GM23338 (cell line): ENCODE measurements at places on chromosomes 5 and 9.

GRCh38 chr9:69993110-69993509 lies 50.5 kb upstream of the MAMDC2 start:
- no peak for DNase-seq

- no peak for DNase-seq
These were observed 107.3 kb upstream of the ALDH1B1 start for GRCh38 chr9:38285236-38285635.

DNA sequence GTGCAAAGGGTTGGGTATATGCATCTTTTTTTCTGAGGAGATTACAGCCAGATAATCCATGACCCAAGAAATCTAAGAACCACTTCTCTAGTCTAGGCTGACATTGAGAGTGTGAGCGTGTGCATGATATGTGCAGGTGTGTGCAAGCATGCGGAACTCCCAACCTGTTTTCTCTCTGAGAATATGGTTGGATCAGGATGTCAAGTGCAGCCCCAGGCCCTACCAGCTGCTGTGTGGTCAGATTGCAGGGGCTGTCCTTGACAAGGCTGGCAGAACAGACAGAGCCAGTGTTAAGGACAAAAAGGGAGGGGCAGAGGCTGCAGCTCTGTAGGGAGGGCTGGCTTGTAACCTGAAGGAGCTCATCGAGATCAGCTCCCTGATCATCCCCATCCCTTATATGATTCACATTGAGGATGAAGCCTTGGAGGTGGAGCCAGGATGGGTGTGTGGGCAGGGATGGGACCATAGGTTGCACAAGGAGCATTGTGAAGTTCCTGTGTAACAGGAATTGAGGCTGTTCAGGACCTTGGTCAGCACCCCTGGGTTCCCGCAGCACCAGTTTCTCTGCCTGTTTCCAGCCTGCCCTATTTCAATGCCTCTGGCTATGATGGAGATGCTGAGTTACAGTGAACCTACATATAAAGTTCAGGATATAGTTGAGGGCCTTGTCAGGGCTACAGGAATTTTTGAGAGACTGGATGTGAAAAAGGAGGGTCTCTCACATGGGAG lies 52.6 kb upstream of the ARAP3 start:
- DNase-seq, result peak; percentile 93

DNA sequence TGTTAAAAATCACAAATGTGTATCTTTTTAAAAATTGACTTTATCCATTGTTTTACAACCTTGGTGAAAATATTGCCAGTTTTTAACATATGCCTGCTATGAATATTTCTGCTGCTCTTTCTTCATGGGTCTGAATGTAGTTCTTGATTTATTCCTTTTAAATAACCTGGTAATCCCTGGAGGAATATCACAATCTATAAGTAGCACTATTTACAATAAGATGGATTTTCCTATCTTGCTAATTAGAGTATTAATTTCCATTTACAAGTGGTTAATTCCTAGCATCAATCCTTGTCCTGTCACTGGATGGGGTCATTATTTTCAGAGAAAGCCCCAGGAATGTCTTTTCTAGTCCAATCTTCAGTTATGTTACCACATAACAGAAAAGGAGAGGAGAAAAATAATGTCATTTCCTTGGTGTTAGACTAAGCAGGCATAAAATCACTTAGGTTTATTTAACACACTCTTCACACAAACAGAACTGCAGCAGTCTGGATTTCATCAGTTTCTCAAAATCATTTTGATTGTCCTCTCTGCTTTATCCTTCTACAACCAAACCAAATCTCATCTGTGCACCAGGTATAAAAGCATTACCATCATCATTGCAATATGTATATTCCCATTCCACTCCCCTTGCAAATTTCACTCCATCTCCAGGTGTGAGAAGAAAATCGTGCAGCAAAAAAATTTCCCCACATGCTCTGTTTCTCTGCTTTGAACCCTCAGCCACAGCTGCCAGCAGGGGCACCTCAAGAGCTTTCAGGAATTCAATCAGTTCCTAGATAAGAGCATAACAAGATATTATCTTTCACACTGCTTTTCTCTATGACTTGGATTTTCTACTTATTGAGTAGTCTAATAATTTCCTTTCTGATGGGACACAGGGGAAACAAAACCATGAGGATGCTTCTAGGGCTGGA lies 204.1 kb downstream of the SEC61B start:
- no peak for DNase-seq

- peak; percentile 21 for DNase-seq
These were observed 154.0 kb downstream of the MCTP1 start for GRCh38 chr5:95130941-95131340.

GRCh38 chr5:76403766-76404222 lies 709 bp downstream of the IQGAP2 start:
- DNase-seq, result peak; percentile 93
